ENCODE measurements at places on chromosomes 6 and 20.

- no peak for DNase-seq
Measured at GRCh38 chr6:15317251-15317650, 71.4 kb downstream of the JARID2 start.

DNA sequence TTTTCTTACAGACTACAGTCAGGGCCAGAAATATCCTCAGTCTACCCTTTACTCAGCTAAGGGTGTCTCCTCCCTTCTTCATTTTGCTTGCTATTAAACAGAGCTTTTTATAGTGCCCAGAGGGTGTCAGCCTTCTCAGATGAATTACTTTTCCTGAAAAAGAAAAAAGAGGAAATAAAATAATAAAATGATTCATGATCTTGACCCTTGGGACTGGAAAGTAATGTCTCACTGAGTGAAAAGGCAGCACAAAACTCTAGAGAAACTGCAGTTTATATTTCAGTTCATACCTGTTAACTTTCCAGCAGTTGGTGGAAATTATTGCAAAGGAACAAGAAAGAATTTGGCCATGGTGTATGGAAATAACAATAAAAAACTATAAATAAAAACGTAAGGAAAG lies 170.6 kb downstream of the IBTK start:
- no peak for DNase-seq

- DNase-seq: no peak
Measured at GRCh38 chr6:138341176-138341575, 36.5 kb upstream of the SMIM28 start.

GRCh38 chr20:22004946-22005345 lies 299.5 kb downstream of the PAX1 start:
- no peak for DNase-seq

DNA sequence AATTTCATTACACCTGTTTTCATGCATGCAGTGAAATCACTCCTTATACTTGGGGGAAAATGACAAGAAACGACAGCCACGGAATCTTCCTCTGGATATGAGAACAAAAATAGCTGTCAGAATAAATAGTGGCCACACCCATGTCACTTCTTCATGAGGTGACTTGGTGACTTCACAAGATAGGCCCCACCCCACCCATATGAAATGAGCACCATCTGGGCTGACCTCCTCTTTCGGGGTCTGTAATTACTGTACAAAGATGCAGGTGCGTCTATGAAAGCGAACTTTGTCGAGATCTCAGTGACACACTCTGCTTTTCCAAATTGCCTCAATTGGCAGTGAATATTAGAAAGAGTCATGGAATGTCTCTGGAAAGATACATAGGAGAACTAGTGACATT lies 184.2 kb upstream of the CCN2 start:
- no peak for DNase-seq

DNA sequence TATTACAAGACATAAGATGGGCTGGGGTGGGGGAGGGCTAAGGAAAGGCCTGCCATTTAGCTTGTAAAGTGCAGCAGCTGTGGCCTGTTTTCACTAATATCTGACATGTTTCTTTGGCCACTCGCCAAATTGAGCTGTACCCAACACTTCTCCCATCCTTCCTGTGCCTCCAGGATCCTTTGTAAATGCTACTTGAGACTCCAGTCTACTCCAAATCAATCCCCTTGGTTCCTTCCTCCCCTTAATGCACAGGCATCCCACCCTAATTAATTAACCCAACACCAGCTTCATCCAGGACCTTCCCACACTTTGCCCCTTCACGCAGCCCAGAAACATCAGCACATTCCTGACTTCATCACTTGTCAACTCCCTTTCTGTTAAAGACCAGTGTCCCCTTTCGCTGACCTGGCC lies 55.0 kb upstream of the TCF21 start:
- DNase-seq: no peak

DNA sequence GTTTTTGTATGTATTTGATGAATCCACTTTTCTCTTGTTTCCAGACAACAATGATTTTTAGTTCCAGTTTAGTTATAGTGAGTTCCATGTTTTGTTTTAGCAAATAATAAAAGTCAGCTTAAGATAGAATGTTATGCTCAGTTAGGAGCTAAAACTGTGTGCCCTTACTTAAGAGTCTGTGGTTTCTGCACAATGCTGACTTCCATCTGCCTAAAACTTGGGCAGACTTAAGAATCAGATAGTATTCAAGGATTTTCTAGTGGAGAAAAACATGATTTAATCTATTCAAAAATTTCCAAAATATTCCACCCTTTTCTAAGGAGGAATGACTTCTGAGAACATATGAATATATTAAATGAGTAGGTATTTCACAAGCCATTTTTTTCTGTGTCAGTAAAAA lies 32.8 kb downstream of the LAMA4 start:
- no peak for DNase-seq

GRCh38 chr20:53692465-53693067 lies 98.9 kb upstream of the ZNF217 start:
- peak; percentile 27 for DNase-seq

Data from CD4-positive, alpha-beta T cell treated with Interleukin-4 for 4 hours (primary cell).